NCI-H345 (cell line): ENCODE measurements at places on chromosomes 2 and 18.

- DNase-seq: no peak
These were observed 110.9 kb upstream of the PNPT1 start for GRCh38 chr2:55804535-55804934.

DNA sequence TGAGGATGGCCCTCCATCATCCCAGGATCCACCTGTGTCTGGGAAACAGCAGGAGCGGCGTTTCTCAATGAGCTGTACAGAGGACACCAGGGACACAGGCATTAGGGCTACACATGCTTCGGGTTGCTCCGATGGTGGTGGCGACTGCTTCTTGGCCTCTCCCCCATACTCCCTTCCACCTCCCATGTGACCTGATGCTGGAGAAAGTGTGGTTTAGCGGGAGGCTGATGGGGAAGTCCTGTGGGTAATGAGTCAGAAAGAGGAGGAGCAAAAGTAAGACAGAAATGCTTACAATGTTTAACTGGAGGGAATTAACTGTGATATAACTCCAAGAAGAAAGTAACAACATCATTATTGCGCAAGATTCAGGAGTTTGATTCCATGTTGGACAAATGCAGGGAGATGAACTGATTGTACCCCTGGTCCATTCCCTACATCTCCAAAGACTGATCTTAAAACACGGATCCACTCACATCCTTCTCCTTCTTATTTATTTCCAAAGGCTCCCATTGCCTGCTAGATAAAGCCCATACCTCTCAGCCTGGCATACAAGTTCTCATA is 186.6 kb downstream of the NRP2 start:
- DNase-seq: no peak

DNA sequence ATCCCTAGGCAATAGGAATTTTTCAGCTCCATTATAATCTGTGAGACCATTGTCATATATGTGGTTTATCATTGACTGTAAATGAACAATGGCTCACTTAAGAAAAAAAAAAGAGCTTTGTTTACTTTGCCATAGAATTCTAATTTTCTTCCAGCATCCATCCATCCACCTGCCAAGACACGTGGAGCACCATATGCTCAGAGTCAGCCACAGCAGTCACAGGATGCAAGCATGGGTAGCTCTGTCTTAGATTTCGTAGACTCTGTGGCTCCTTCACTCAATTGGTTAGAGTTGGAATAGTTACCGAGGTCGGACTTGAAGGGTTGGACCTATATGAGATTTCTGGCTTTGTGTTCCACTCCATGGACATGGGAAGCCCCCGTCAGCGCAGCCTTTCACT is 75.6 kb downstream of the COA5 start:
- peak; percentile 27 for DNase-seq

DNA sequence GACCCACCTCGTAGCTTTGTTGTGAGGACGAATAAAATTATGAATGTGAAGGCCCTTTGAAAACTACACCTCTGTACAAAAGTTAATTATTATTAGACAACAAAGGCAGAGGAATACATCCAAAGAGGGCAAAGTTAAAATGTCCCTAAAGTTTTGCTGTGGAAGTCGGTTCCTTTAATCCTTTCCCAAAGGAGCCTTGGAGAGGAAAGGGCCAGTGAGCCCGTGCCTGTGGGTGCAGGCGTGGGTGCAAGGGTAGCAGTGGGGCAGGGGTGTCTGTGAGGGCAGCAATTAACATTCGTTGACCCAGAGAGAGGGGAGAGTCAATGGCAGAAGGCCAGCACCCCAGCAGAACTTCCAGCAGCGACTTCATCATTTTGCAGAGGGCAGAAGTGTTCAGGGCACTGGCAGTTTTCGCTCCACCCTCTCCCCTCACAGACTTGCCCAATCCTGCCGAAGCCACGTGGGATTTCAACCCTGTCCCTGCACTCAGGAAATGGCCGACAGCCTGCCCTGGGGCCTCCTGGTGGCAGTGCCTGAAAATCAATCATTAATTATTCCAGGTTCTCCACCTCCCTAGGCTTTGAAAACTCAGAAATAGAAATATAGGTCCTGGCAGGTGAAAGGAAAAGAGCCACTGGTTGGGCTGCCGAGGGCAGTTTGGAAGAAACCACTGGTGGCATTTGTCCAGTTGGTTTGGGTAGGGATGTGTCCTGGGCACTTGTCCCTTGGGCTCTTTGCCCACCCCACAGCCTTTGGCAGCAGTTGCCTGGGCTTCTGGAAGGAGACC is 4.2 kb upstream of the PAX8 start:
- no peak for DNase-seq

GRCh38 chr18:7663366-7664312 is 96.5 kb downstream of the PTPRM start:
- no peak for DNase-seq

DNA sequence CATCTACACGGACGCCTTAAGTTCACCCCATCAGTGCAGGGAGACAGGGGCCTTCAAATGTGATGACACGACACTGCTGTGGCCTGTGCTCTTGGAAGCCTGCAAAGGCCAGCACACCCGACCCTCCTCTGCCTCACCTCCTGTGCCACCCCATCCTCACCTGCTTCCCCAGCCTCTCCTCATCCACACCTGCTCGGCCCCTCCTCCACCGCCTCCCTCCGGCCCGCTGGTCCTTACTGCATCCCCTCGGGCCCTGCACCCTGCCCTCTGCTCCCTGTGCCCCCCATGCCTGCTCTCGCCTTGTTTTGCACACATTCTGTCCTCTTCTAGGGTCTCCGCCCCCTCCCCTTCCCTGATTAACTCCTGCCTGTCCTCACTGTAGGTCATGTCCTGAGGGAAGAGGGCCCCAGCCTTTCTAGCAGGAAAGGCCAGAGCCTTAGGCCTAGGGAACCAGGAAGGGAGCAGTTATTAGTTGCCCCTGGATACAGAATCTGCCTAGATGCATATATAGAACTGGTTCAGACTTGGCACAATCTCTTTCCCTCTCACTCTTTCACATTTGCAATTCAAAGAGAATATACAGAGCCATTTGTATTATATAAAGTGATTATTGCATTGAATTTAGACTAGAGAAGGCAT is 39.4 kb downstream of the TRAPPC12 start:
- DNase-seq: no peak

DNA sequence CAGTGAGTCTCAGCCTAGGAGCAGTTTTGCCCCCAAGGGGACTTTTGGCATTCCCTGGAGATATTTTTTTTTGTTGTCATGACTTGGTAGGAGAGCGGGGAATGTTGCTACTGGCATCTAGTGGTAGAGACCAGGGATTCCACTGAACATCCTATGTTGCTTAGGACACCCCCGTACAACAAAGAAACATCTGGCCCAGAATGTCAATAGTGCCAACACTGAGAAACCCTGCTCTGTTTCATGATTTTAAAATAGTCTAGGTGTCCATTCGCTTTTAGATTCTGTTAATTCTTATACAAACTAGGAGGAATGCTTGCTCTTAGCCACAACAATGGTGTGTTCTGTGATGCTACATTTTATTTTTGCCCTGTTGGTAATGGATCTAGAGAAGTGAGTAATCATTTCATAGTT is 225.8 kb upstream of the SIX3 start:
- DNase-seq: peak; percentile 38

- no peak for DNase-seq
These were observed 171.6 kb downstream of the MBD2 start for GRCh38 chr18:54052732-54053429.

DNA sequence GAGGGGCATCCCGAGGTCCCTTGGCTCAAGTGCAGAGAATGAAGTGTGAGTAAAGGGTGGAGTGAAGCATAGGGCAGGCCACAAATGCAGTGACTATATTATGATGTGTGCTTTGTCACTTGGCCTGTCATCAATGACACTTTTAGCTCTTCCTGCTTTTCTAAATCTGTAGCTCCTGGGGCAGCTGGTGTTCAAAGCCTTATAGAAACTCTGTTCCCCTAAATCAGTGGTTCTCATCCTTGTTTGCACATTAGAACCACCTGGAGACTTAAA is 135.6 kb upstream of the LGALSL start:
- DNase-seq: no peak

- peak; percentile 12 for DNase-seq
These were observed 14.1 kb upstream of the ZDBF2 start for GRCh38 chr2:206260188-206261012.

DNA sequence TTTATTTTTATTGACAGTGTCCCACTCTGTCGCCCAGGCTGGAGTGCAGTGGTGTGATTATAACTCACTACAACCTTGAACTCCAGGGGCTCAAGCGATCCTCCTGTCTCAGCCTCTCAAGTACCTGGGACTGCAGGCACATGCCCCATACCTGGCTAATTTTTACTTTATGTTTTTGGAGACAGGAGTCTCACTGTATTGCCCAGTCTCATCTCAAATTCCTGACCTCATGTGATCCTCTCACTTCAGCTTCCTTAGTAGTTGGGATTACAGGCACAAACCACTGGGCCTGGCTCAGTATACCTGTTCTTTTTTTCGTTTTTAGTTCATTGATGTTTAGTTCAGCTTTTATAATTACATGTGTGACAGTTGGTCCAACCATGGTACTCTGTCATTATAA is 40.1 kb upstream of the SNORC start:
- DNase-seq: no peak

- DNase-seq: no peak
These were observed 2797.2 kb upstream of the TEKT4 start for GRCh38 chr2:92073815-92074548.

GRCh38 chr2:148529745-148530144 is 114.8 kb upstream of the EPC2 start:
- DNase-seq: no peak

GRCh38 chr2:191217580-191217979 is 27.6 kb upstream of the MYO1B start:
- no peak for DNase-seq

DNA sequence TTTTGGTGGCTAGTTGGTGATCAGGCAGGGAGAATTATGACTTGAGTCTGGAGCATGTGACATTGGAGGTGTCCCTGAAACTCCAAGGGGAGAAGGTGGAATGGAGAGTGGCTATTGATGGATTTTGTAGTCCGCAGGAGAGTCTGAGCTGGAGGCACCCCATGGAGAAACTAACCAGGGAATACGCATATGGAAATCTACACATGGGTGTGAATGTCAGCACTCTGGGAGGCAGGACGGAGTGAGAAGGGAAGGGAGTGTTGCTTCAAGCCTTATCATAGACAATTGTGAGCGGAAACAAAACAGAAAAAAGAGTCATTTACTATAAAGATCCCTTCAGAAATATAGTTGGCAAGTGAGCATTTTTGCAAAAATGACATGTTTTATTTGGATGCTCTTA is 667 bp upstream of the SCYGR4 start:
- DNase-seq: no peak

- DNase-seq: no peak
These were observed 69.0 kb downstream of the TXNL1 start for GRCh38 chr18:56569416-56569815.

DNA sequence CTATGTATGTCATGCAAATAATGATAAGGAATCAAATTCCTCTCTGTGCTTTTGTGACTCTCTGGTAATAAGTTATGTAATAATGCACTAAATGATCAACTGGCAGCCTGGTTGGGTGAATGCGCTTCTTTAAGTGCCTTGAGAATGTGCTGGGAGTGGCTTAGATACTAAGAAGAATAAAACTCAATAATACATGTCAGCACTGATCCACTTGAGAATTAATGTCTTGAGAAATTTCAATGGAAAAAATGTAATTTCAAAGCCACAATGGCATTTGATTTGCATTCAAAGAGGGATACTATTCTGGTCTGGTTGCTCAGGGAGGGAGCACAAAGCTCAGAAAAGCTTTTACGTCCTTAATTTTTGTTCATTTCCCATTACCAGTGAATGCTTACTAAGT is 137.7 kb upstream of the MMADHC start:
- no peak for DNase-seq
